ENCODE measurements at places on chromosomes 7 and 10.

- DNase-seq, result no peak
Measured at GRCh38 chr10:104337521-104337984, 712 bp downstream of the ITPRIP start.

- DNase-seq, result no peak
Measured at GRCh38 chr10:18399158-18399557, 252.2 kb downstream of the NSUN6 start.

- no peak for DNase-seq
Measured at GRCh38 chr7:96026611-96027010, 254.3 kb downstream of the DYNC1I1 start.

- DNase-seq, result no peak
Measured at GRCh38 chr10:63657761-63658160, 136.6 kb downstream of the REEP3 start.

GRCh38 chr7:96786261-96786997, 76.8 kb upstream of the SEM1 start:
- DNase-seq, result no peak

DNA sequence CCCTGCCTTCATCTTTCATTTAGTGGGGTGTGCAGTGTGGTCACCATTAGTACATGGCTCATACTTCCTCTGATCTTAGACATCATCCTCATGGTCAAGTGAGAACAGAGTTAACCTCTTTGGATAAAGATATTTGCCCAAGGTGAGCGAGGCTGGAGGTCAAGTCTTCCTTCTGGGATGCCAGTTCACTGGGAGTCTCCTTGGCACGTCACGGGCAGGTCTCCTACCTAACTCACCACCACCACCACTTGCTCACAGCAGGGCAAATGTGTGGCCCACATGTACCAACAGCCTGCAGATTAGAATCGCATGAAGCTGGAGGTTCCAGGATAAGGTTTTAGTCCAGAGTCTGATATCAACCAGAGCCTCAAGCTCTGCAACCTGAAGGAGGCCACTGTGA, 164.6 kb downstream of the USP6NL start:
- no peak for DNase-seq

DNA sequence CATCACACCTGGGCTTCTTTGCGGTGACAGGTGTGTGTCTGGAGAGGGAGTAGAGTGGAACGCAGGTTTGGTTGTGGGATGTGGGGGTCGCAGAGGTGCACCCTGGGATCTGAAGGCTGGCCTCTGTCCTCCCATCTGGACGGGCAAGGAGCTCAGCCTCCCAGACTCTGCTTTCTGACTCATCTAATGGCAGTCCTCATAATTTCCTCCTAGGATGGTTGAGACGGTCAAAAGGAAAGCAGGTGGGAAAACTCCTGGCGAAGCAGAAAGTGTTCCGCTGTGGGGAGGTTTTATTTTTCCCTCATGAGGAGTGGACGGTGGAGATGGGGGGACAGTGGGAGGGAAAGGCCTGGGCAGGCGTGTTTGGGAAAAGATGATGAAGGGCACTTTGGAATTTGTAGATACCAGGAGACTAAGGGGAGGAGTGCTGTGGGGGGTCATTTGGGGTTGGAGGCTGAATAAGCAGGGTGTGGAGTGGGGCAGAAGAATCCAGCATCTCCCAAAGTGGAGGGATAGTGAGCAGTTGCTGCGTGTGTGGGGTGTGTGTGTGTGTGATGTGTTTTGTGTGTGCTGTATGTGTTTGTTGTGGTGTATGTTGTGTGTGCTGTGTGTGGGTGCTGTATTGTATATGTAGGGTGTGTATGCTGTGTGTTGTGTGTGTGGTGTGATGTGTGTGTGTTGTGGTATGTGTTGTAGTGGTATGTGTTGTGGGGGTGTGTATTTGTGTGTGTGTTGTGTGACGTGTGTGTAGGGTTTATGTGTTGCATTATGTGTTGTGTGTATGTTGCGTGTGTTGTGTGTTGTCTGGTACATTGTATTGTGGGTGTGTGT, 97.2 kb upstream of the PODXL start:
- no peak for DNase-seq

GRCh38 chr7:43956027-43956426, 29.8 kb downstream of the UBE2D4 start:
- DNase-seq, result no peak
